ENCODE measurements at places on chromosomes 4 and X.

- no peak for DNase-seq
Measured at GRCh38 chrX:83845397-83845796, 15.5 kb upstream of the CYLC1 start.

GRCh38 chr4:1285151-1285789 is 4.4 kb upstream of the MAEA start:
- no peak for DNase-seq

GRCh38 chr4:38113132-38113531 is 152.9 kb downstream of the PTTG2 start:
- no peak for DNase-seq

DNA sequence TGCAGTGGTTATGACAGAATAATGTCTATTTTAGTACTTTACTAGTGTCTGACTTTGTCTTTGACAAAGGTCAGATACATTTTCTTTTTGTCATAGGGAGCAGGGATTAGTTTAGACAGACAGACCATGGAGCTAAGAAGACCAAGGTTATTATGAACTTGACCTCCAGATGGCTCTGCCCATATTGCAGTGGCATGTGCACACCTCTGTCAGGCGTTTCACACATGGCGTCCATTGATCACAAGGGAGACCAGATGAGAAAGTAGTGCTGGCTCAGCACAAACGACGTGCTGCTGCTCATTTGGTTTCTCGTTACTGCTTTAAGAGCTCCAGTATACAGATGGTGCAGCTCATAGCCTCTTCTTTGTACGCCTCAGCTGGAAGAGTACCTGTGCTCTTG is 56.3 kb upstream of the HPSE start:
- DNase-seq, result no peak

GRCh38 chr4:157045507-157046127 is 30.3 kb upstream of the GLRB start:
- no peak for DNase-seq

GRCh38 chrX:135544338-135544948 is 24.0 kb downstream of the INTS6L start:
- DNase-seq, result no peak

- peak; percentile 65 for DNase-seq
Measured at GRCh38 chr4:184288451-184289178, 70.9 kb upstream of the ENPP6 start.

DNA sequence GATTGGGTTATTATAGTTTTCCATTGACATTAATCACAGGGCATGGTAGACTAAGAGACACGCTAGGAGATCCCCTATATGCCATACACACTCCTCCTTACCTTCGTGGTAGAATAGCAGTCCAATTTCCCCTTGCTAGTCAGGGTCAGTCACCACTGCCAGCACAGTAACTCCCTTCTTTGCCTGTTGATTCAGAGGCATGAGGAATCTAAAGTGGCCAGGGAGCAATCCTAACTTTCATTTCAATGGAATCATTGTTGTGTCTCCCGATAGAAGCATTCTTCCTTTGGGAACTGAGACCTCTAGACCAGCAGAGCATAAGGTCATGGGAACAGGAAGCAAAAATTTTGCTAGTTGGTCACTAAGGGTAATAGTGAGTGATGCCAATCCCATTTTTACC is 51.1 kb downstream of the COL25A1 start:
- no peak for DNase-seq

DNA sequence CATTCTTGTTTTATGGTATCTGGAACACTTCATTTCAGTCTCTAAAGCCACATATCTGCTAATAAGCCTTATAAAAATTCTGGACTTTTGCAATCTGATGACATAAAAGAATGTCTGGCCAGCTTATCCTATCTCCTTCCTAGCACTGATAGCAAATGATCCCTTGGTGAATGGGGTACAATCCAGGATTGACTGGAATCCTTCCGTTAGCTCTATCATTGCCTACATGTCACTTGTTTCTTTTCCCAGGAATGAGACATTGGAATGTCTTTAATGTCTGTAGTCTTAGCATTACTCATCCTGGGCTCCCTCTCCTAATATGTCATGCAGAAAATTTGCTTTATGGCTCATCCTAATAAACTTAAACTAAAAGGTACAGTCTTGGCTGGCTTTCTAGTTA is 14.8 kb upstream of the PABPC4L start:
- no peak for DNase-seq

- peak; percentile 17 for DNase-seq
Measured at GRCh38 chrX:38627683-38628082, 66.3 kb downstream of the TSPAN7 start.

GRCh38 chrX:19554786-19555185 is 39.5 kb upstream of the MAP3K15 start:
- DNase-seq, result peak; percentile 54

- no peak for DNase-seq
Measured at GRCh38 chrX:24979081-24979480, 36.7 kb downstream of the ARX start.

DNA sequence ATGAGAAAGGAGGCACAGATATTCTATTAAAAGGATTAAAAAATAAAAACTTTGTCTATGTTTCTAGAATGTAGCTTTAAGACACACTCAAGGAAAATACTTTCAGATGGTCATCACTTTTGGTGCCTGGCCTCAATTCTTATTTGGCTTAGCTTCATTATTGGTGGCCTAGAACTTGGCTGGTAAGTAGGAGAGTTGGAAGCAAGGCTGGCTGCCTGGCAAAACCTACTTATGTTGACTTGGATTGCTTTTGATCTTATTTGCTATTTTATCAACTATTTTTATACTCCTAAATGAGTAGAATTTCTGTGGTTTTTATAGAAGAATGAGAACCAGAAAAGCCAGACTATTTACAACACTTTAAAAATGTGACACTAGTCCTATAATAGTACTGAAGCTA is 35.3 kb upstream of the JADE3 start:
- DNase-seq, result no peak

DNA sequence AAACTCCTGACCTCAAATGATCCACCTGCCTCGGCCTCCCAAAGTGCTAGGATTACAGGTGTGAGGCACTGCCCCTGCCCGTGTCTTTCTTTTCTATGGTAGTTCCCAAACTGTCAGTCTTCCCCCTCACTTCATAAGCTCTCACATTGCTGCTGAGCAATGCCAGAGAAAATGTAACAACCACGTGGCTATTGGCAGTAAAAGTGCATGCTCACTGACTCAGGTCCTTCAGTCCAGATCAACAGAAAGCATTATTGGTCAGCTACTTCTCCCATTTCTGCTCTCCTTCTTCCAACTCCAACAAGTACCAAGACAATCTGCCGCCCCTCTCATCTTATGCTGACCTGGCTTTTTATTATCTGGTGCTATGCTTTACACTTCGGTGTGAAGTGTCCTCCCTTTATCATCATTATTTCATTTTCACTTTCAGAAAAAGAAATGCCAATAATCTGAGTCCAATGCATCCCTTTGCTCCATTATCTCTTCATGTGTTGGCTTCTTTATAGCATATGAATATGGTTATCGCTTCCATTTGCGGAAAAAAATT is 133.8 kb upstream of the UGT8 start:
- no peak for DNase-seq

DNA sequence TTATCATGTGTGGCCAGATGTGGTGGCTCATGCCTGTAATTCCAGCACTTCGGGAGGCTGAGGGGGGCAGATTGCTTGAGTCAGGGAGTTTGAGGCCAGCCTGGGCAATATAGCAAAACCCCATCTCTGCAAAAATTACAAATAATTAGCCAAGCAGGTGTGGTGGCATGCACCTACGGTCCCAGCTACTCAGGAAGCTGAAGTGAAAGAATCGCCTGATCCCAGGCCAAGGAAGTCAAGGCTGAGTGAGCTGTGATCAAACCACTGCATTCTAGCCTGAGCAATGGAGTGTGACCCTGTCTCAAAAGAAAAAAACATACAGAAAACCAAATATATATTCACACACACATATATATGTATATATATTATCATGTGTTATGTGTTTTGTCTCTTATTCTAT is 15.0 kb downstream of the APELA start:
- no peak for DNase-seq

DNA sequence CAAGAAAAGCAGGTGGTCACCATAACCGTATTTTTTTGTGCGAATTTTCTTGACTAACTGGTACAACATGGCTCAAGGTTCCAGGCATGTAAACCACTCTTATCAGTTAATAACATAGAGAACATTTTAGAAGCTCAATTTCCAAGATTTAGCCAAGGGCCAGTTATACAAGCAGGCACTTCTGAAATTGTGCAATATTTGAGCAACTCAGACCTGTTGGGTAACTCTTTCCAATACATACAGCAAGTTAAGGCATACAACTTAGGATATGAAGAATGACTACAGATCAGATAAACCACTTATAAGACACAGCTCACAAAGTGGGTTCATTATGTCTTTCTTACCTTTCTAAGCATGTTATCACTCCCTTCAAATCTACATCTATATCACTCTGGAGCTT is 43.9 kb downstream of the ZNF280C start:
- no peak for DNase-seq

- DNase-seq, result no peak
Measured at GRCh38 chr4:17398805-17399204, 113.1 kb downstream of the QDPR start.

GRCh38 chr4:184648313-184649025 is 778 bp downstream of the CASP3 start:
- peak; percentile 55 for DNase-seq

DNA sequence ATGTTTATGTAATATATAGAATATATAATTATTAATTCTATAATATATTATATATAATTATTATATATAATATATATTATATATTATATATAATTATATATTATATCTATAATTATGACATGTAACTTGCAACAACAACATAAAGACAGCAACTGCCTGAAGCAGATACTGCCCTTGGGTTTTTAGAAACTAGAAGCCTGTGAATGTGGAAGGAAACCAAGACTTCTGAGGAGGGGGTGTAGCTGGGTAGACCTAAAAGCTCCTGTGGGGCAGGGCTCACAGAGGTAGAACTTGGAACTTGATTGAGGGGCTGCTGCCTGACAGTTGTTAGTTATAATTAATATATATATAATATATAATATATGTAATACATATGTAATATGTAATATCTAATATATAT is 167.2 kb upstream of the SLIT2 start:
- DNase-seq, result peak; percentile 7

- no peak for DNase-seq
Measured at GRCh38 chr4:185936650-185937376, 124.8 kb upstream of the SORBS2 start.

- no peak for DNase-seq
Measured at GRCh38 chr4:14334166-14334565, 668.1 kb upstream of the CPEB2 start.

- DNase-seq, result no peak
Measured at GRCh38 chr4:140080883-140081282, 73.1 kb downstream of the MAML3 start.

DNA sequence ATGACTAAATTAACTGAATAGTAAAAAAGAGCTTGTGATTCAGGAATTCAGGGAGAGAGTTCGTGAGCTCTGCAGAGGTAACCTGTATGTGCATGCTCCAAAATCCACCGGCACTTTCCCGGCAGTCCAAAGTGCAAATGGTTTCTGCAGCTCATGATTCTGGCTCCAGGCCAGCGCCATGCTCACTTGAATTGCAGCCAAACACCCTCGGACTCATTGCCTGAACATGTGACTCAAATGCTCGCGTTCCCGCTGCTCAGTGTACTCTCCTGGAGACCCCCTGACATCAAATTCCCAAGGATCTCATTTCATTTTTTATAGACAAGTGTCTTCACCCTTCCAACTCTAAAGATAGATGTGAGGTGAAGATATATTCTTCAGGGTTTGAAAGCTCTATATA is 44.1 kb upstream of the SH3RF1 start:
- DNase-seq, result no peak

DNA sequence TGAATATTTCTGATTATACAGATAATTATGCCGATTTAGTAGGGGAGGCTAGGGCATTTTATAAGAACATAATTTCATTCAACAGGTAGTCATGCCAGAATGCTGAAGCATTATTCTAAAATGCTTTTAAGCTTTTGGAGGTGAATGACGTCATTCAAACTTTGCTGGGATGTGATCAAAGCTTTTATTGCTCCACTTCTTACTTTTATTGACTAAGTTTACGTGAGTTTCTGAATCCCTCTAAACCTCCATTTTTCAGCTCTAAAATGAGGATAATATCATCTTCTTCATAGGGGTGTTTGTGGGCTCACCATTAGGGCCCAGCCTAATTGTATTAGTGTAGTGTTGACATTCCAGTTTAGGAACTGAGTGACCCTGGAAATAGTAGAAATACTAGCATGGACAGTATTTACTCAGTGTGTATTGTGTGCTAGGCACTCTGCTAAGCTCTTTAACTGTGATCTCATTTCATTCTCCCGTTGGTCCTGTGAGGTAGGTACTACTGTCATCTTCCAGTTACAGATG is 3.0 kb downstream of the WWC2 start:
- DNase-seq, result no peak

DNA sequence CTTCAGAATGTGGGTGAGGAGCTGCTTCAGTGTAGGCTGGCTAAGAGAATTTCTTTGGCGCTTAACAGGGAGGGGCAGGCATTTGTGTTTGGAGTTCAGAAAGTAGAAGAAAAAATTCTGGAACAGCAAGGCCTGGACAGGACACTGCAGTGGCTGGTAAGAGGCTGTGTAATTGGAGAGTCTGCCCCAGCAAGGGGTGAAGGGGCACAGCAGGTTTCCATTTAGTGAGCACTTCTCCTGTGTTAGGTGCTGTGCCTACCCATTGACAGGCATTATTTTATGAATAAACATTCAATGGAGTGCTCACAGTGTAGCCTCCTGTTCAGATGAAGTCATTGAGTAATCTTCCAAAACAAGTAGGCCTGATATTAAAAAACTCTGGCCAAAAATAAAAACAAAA is 10.7 kb upstream of the CPE start:
- no peak for DNase-seq

GRCh38 chr4:4575284-4576211 is 33.7 kb upstream of the STX18 start:
- DNase-seq, result peak; percentile 73

DNA sequence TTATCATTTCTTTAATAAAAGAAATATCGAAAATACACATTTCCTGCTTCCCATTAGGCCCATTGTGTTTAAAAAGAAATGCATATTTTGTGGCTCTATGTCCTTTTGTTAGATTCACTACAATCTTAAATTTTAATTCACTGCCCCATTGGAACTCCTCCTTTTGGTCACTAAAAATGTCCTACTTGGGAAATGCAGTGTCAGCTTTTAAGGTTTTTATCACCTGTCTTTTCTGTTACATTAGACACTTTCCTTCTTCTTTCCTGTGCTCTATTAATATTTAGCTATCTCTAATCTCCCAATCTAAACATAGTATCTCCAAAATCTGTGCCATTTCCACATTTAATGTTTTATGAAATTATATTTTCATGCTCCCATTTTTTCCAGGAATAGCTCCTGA is 164.9 kb upstream of the SPOCK3 start:
- no peak for DNase-seq

- DNase-seq, result no peak
Measured at GRCh38 chr4:88018466-88018865, 11.0 kb downstream of the PKD2 start.

GRCh38 chr4:28167411-28167810 is 1306.8 kb downstream of the STIM2 start:
- no peak for DNase-seq

GRCh38 chr4:63460075-63460474 is 949.2 kb downstream of the TECRL start:
- no peak for DNase-seq

- no peak for DNase-seq
Measured at GRCh38 chr4:72357908-72358307, 211.1 kb downstream of the ADAMTS3 start.
